ENCODE measurements at places on chromosomes 3 and 15.
A peak's percentile ranks its signal among the peaks of the same experiment; 100 is the strongest.

DNA sequence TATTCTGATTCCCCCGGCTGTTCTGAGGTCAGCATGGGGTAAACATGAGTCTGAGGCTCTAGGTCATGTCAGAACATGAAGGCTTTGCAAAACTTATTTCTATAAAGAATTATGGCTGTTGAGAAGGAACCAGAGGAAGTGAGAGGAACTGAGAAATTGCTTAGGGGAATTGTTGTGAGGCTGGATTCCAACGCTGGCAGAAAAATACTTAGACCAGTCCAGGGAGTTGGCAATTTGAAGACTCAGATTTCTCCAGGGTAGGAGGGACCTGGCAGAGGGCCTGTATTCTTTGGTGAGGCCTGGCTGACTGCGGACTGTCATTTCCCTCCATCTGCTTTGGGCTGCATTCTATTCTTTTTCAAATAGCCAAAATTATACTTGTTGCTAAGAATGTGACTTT is 155.5 kb downstream of the PLD1 start:
- DNase-seq: no peak

DNA sequence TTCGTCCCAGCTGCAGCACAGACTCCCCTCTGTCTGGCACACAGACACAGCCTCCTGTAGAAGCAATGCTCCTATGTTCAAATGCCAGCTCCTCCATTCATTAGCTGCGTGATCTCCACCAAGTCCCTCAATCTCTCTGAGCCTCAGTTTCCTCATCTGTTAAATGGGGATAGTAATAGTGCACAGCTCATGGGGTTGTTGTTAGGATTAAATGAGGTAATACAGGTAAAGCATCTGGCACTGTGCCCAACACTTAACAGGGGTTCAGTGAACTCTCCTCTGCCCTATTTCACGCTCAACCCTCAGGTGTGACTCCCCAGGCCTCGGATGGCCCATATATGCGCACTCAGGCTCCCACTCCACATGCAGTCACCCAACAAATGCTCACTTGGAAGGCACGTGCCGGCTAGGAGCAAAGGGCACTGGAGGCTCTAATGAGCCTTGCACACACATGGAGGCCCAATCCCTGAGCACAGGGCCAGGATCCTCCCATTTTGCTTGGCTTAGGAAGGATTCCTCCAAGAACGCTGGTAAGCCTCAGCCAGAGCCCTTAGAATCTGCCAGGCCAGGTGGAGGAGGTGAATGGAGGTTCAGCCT is 176.0 kb upstream of the LINGO1 start:
- DNase-seq: no peak

DNA sequence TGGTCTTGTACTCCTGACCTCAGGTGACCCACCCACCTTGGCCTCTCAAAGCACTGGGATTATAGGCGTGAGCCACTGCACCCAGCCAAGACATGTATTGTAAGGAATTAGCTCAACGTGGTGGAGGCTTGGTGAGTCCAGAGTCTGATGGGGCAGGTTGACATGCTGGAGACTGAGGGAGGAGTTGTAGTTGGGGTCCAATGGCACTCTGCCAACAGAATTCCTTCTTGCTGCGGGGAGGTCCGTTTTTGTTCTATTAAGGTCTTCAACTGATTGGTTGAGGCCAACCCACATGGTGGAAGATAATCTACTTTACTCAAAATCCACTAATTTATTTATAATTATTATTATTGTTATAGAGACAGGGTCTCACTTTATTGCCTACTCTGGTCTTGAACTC is 30.1 kb downstream of the PLA2G4D start:
- no peak for DNase-seq

DNA sequence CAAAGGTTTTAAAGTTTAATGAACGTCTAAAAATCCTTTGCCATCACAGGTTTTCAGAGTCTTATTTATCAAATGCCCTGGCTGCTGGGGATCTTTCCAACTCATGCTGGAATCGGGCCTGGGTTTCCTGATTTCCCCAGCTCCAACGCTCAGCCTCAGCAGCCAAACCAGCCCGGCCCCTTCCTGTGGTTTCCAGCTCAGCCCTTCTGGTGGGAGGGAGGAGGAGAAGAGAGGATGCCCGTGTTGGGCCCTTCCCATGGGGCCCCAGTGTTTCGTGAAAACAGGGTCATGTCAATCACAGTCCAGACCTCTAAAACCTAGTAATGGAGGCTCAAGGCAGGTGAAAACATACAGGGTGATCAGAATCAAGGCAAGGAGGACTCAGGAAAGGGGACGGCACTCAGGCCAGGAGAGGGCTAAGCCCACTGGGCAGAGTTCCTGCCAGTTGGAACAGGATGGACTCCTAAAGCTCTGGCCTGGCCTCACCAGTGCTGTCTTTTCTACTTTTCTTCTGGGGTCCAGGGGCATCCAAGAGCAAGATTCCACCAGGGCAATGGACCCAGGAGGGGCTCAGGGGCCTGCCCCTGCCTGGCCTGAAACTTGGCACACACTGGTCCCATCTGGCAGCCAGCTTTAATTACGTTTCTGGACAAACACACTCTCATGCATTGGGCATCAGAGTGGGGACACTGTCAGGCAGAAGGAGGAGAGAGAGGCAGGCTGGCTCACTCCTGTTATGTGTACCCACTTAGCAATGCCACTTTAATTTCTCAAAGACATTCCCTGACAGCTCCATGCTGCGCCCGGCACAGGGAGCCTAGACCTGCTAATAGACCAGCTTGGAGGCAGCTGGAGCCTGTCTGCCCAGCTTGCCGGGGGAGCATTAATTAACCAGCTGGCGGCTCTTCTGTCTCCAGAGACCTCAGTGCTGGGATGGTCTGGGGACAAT is 194.6 kb downstream of the FAM43A start:
- no peak for DNase-seq

GRCh38 chr15:89772932-89773583 is 3.1 kb upstream of the MESP2 start:
- no peak for DNase-seq

- no peak for DNase-seq
Observed at GRCh38 chr3:34001022-34001421, 202.6 kb downstream of the PDCD6IP start.

DNA sequence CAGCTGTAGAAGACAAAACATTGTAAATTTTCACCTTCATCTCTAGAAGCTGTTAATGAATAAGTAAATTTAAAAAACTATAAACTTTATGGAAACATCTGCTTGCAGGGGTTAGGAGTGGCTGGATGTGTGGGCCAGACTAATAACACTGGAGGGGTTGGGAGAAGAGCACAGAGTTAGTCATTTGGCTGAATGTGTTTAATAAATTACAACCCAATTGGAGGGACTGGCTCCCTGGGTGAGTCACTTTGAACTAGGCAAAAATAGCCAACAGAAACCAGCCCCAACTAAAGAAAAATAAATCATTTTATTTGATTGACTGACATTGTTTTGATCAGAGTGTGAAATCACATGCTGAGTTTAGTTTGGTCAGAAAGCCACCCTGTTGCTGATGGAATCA is 21.8 kb downstream of the DGKG start:
- no peak for DNase-seq

DNA sequence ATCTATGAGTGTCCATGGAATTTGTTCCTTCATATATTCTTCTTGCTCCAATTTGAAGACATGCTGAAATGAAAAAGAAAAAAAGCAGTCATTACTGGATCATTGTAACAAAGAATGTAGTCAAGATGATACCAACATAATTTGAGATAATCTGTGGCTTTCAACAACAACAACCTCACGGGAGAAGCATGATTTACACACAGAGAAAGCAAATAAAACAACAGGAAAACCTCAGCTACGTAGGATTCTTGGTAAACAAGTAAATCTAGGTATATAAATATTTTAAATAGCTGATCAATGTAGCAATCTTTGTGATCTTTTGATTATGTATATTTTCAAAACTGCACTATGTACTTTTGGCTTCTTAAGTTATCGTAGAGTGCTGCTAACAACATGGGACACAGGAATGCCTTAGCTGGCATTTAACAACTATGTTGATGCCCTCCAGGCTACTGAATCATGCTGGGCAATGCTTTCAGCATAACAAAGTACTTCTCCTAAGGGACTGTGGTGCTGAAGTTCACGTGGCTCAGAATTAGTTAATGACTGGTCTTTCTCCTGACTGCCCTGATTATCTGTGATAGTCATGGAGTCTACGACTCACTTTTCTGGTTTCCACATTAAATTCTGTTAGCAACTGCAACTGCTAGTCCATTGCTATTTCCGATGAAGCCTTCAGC is 96.5 kb upstream of the MYO5C start:
- no peak for DNase-seq

- DNase-seq: no peak
Observed at GRCh38 chr15:99275525-99276128, 24.3 kb downstream of the LRRC28 start.

DNA sequence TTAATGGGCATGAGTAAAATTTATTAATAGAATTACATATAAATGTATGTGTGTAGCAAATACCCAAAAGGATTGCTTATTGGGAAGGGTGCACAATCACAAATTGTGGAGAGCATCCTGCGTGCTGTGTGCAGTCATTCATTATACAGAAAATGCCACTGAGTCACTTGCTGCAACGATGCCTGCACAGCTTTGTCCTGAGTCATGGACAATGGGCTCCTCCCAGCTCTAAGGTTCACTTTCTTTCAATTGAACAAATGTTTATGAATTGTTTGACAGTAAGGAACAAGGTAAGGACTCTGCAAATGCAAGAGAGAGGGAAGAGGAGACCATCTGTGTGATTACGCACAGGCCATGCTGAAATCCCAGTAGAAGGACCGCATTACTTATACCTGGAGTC is 18.7 kb downstream of the CFAP161 start:
- no peak for DNase-seq

DNA sequence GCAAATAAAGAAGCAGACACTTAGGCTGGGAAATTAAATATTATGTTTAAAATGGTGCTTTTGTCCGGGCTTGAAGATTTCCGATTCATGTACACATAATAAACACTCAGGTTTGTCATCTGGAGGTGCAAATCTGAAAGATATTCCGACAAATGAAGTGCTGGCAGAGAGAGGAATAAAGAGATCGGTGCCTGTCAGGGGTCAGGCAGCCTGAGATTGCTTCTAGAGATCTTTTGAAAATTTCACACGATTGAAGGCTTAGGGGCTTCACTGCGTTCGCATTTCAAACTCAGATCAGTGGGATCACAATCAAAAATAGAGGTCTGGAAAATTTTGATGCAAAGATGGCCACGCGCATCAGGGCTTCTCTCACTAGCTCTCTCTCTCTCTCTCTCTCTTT is 33.2 kb downstream of the NR2F2 start:
- DNase-seq: no peak

DNA sequence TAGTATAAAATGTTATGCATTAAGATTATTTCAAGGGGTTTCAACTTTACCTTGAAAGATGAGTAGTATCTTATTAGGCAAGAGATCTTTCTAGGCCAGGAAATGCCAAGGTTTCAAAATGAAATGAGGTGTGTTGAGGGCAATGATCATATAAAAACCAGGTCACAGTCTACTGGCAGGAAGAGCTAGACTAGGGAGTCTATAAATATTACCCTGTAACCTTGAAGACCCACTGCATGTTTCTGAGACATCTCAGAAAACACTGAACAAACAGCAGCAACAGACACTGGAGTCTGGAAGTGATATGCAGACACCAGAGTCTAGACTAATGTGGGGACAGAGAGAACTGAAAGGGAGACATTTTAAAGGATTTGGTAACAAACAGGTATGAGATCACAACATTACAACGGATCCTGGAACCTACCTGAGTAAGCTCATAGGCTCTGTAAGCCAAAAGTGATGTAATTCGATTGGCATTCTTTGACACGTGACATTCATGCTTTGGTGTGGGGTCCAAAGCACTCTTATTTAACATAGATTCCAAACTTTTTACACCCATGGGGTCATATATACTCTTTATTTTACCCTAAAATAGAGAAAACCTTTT is 15.0 kb downstream of the TASOR start:
- no peak for DNase-seq

GRCh38 chr3:30615615-30616346 is 9.4 kb downstream of the TGFBR2 start:
- no peak for DNase-seq

- DNase-seq: no peak
Observed at GRCh38 chr3:15154326-15154725, 51.7 kb upstream of the CAPN7 start.

DNA sequence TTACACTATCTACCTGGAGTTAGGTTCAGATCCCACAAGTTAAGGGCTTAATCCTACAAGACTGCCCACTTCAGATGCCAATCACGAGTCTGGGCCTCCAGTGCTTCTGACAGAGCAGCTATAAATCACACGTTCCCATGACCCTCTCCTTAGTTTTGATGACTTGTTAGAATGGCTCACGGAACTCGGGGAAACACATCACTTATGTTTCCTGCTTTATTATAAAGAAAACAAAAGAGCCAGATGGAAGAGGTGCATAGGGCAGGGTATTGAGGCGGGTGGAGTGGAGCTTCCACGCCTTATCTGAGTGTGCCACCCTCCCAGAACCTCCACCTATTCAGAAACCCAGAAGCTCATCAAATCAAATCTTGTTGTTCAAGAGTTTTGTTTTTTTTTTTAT is 170.8 kb downstream of the MOBP start:
- no peak for DNase-seq

DNA sequence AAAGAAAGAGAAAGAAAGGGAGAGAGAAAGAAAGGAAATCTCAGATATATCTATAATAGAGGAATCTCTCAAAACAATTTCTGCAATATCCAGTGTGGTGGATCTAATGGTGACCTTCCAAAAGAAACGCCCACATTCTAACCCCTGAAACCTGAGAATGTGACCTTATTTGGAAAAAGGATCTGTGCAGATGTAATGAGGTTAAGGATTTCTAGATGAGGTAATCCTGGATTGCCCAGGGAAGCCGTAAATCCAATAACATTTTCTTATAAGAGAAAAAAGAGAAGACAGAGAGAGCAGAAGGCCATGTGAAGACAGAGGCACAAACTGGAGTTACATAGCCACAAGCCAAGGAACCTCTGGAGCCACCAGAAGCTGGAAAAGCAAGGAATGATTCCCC is 307.6 kb downstream of the ZBTB20 start:
- DNase-seq: no peak

GRCh38 chr15:92958105-92958504 is 58.0 kb downstream of the CHD2 start:
- peak; percentile 22 for DNase-seq

- no peak for DNase-seq
Observed at GRCh38 chr3:57810471-57811137, 54.5 kb downstream of the SLMAP start.

DNA sequence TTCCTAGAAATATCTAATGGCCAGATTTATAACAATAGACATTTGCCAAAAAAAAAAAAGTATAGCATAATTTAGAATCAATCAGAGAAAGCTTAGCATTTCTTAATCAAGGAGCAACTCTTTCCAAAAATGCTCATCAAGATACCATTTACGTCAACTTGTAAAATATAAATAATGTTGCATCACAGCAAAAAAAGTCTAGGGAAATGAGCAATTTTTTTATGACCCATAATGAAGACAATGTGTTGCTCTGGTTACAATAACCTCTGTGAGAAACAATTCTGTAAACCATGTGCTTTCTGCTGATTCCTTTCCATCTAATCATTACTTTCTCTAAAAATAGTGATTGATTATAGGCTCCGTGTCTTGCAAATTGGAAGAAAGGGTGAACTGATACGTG is 36.3 kb downstream of the KBTBD8 start:
- DNase-seq: no peak

GRCh38 chr15:50418041-50418583 is 6.1 kb upstream of the USP8 start:
- DNase-seq: no peak

Data from stimulated activated CD4-positive, alpha-beta T cell treated with anti-CD3 and anti-CD28 coated beads, Interleukin-1b, Interleukin-23, amount 100 ng/mL, for 1 hour (primary cell).